ENCODE measurements at places on chromosomes 7 and 10.
A peak's percentile ranks its signal among the peaks of the same experiment; 100 is the strongest.

- DNase-seq, result peak; percentile 83
Measured at GRCh38 chr10:79555354-79556309, 4.6 kb downstream of the SFTPA2 start.

- DNase-seq, result no peak
Measured at GRCh38 chr7:51090411-51090810, 226.2 kb downstream of the COBL start.

GRCh38 chr7:96084881-96085553, 236.9 kb downstream of the SLC25A13 start:
- no peak for DNase-seq

DNA sequence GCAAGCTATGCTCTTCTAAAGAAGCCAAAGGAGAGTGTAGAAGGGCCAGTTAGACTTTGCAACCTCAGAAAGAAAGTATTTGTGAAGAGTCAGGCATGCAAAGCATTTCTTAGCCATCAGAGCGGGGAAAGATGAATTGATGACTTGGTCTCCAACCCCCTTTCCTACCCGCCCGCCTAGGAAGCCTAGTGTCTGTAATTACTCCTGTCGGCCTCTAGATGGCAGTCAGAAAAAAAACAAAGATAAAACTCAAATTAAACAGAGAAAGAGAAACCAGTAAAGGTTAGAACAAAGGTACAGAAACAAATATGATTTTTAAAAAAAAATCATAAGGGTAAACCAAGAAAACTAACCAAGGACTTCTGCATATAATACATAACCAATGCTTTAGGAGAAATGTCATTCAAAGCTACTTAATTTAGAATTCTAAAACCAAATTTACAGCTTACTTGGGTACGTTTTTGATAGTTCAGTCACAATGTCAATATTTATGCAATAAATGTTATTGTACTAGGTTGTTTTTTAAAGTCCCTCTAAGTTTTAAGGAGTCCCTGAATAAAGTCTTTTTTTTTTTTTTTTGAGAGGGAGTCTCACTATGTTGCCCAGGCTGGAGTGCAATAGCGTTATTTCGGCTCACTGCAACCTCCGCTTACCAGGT, 97.6 kb downstream of the LYZL1 start:
- DNase-seq, result no peak

GRCh38 chr10:83986800-83987199, 152.5 kb upstream of the GHITM start:
- DNase-seq, result no peak

DNA sequence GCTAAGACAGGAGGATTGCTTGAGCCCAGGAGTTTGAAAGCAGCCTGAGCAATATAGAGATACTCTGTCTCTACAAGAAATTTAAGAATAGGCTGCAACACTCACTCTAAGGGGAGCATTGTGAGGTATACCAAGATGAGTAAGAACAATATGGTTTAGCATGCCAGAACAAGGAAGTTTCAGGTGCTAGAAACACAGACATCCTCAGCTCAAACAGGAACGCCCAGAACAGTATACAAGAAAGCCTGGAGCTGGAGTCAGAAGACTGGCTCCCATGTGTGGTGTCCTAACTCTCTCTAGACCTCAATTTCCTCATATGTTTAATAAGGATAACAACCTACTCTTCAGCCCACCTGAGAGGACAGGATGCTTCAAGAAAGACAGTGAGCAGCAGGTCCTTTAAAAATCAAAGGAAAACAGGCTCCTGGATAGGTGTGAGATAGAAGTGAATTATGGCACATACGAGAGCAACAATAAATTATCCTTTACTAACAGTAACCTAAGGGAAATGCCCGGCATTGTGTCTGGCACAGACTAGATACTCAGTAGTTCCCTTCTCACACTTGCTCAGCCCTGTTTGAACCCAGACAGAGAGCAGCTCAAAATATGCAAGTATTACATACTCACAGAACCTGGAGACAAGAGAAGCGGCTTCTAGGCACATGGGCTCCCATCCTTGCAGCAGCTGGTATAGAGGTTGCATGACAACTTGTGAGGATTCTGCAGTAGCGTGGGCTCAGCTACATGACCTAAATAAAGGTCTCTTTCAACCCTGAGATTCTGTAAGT, 45.4 kb downstream of the KAT6B start:
- DNase-seq, result no peak

Data from LNCaP clone FGC (cell line).